ENCODE measurements at places on chromosomes 16 and 17.

GRCh38 chr17:67178555-67178954, 66.4 kb downstream of the HELZ start:
- no peak for DNase-seq

DNA sequence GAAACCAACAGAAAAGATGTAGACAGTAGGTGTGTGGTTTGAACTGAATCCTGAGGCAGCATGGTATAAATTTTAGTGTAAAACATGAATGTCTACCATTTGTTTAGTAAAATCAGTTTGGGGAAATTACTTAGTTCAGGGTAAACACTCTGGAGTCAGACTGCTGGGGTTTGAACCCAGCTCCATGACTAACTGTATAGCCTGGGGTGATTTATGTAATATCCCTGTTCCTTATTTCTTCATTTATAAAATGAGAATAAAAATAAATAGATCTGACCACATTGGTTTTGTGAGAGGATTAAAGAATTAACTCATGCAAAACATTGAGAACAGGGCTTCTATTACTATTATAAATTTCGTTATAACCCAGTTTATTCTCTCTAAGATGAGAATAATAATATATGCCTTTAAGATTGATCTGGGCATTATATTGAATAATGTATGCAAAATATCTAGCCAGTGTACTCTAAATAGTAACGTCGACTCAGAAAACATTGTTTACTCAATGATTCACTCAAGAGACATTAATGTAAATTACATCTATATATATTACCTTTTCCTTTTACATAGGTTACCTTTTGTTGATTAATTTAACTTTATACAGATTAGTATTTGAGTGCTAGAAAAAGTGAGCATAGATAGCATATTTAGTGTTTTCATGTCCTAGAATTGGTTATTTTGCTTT, 120.6 kb upstream of the KCNJ16 start:
- no peak for DNase-seq

DNA sequence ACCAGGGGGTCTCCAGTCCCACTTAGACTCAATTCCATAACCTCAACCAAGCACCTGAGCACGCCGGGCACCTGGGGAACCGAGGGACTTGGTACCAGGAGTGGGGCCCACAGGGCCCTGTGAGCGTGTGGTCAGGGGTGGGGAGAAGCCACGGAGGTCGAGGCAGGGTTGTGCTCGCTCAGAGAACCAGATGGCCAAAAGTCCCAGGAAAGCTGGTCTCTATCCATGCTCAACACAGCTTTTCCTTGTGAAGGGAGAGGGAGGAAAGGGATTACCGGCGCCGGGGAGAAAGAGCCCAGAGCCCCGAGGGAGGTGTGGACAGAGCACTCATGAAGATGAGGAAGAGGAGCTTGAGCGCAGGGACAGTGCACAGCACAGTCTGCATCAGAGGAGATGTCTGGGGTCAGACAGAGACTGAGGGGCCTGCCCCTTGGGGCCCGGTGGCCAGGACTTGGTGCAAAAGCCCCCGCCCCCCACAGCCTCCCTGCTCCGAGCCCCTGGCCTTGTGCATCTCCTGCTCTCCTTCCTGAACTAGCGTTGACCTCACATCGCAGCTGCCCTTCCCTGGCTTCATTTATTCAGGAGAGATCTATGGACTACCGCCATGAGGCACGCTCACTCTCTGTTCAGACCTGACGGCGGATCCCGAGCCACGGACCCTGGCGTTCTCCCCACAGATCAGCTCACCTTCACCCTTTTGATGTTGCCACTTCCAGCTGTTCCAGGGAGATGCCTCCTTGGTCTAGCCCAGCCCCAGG, 355.4 kb upstream of the TNRC6C start:
- no peak for DNase-seq

DNA sequence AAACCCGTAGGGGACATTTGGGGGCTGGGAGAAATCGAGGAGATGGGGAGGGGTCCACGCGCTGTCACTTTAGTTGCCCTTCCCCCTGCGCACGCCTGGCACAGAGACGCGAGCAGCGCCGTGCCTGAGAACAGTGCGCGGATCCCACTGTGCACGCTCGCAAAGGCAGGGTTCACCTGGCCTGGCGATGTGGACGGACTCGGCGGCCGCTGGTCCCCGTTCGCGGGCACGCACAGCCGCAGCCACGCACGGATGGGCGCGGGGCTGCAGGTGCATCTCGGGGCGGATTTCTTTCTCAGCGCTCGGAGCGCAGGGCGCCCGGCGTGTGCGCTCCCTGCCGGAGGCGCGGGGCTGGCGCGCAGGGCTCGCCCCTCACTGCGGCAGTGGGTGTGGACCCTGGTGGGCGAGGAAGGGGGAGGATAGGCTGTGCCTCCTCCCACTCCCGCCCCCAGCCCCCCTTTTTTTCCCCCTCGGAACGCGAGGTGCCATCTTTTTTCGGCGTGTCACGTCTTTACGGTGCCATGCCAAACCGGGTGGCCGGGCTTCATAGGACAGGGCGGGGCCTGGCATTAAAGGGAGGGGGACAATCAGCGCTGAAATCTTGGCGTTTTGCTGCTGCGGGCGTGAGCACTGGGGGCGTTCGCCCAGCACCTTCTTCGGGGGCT, 1.1 kb downstream of the MAPT start:
- no peak for DNase-seq

GRCh38 chr17:15918261-15918660, 26.7 kb upstream of the ADORA2B start:
- DNase-seq, result no peak

All from stimulated activated CD8-positive, alpha-beta memory T cell treated with anti-CD3 and anti-CD28 coated beads, Interleukin-15, amount 100 ng/mL, for 4 hours (primary cell).